HuH-7.5 (cell line): ENCODE measurements at places on chromosomes 7 and 10.
A peak's percentile ranks its signal among the peaks of the same experiment; 100 is the strongest.

- peak; percentile 90 for DNase-seq
These were observed 59.1 kb downstream of the STK32C start for GRCh38 chr10:132248455-132249225.

GRCh38 chr10:53570221-53570620 lies 797.6 kb upstream of the MBL2 start:
- DNase-seq: no peak

GRCh38 chr7:138882249-138882648 lies 84.3 kb upstream of the ATP6V0A4 start:
- no peak for DNase-seq

GRCh38 chr7:157299613-157300368 lies 37.0 kb upstream of the DNAJB6 start:
- DNase-seq: no peak

- no peak for DNase-seq
These were observed 1171.7 kb upstream of the LRRTM3 start for GRCh38 chr10:65754112-65754511.

DNA sequence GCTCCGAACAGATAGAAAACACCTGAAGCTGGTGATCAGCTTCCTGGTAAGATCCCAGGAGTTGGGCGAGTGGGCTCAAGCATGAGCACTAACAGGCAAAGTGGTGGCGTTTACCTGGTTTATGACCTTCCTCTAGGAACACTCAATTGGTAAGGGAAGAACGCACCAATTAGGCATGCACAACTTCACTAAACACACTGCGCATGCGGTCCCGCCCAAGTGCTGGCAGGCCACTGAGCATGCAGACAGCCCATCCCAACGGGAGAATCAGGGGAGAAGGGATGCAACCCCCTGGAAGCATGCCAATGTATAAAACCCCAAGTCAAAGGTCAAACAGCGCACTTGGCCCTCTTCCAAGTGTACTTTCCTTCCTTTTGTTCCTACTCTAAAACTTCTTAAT lies 70.4 kb downstream of the LYZL2 start:
- no peak for DNase-seq

DNA sequence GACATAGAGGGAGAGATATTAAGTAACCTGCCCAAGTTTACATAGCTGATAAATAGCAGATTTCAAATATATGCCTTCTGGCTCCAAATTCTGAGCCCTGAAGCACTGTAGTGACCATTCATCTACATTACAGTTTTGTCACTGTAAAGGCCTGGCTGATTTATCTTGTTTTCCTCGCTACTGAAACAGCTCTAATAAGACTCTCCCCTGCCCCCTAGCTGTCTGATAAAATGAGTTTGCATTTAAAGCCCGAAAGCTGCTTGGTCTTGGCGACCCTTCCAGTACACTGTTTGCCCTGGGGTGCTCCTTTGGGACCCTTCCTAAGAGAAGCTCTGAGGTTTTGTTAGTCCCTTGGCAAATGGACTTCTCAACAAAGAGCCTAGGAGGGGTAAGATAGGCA lies 59.7 kb upstream of the RAB11FIP2 start:
- DNase-seq: no peak

GRCh38 chr7:93569189-93569588 lies 5.3 kb downstream of the CALCR start:
- DNase-seq: no peak

GRCh38 chr7:22445140-22445743 lies 54.7 kb downstream of the STEAP1B start:
- DNase-seq: no peak

- DNase-seq: no peak
These were observed 159.0 kb upstream of the MEOX2 start for GRCh38 chr7:15845461-15845860.

DNA sequence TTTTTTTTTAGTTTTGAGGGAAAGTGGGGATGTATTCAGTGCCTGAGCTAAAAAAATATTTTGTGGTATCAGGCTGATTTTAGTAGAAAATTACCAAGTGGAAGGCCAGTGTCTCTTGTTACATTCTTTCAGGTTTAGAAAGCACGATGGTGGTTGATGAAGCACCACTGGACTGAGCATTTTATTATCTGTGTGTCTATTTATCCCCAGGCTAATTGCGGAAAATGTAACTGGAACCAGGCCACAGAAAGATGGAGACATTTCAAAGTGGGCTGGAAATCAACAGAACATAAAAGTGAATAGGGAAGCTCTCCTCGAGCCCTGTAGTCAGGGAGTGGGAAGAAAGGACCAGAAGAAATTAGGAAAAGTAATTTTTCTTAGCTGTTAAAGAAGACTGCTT lies 261.0 kb downstream of the STK31 start:
- no peak for DNase-seq

DNA sequence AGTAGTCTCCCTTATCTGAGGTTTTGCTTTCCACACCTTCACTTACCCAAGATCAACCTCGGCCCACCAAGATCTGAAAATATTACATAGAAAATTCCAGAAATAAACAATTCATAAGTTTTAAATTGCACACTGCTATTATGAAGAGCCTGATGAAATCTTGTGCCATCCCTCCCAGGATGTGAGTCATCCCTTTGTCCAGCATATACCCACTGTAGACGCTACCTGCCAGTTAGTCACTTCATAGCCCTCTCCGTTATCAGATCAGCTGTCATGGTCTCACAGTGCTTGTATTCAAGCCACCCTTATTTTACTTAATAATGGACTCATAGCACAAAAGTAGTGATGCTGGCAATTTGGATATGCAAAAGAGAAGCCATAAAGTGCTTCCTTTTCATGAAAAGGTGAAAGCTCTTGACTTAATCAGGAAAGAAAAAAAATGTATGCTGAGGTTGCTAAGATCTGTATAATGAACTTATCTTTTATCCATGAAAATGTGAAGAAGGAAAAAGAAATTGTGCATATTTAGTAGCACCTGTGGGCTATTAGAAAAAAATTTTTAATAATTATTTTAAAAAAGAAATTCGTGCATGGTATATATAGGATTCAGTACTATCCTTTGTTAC lies 9.8 kb upstream of the MRPS16 start:
- no peak for DNase-seq

DNA sequence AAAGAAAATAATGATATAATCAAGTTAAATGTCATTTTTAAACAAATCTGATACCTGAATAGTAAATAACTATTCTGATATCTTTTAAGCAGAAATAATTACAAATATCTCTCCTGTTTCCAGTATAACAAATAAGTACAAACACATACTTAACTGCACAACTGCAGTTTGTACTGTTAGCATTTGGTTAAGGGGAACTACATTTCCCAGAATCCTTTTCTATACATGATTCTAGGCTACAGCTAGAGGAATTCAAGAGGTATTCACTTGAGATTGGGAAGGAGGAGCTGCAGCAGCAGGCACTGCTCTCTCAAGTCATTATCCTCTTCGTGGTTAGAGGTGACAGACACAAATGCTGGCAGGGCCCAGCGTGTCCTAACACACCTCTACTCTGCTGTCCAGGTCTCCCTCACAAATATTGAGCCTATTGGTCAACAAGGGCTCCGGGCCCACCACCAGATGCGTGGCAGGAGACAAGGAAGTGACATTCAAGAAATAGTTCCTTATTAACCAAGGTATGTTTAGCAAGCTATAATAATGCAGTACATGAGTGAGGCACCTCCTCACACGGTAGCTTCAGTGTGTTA lies 255.1 kb upstream of the MKLN1 start:
- DNase-seq: no peak

GRCh38 chr10:5571826-5572225 lies 47.1 kb downstream of the CALML3 start:
- no peak for DNase-seq

DNA sequence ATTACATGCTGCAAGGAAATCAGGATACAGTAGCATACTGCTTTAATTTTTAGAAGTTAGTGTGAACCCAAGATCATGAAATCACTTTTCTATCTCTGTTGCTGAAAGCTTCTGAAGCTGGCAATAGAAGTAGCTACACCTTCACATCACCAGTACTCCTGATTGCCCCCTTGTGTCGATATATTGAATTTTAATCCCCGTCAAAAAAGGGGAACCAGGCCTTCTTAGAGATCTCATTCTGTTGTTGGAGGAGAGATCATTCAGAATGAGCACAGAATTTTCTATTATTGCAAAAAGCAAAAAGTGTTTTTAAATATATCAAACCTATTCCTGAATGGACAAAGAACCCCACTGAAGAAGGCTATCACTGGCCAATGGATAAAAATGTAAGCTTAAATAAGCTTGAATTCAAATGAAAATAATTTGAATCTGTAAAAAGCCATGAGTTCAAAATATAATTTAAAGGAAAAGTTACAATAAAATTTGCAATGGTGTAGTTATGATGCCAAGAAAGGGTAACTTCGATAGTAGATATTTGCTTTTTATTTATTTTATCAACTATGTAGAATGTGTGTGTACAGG lies 39.7 kb upstream of the TEX47 start:
- DNase-seq: no peak

- DNase-seq: no peak
These were observed 23.1 kb upstream of the DRGX start for GRCh38 chr10:49419005-49419404.
